ENCODE measurements at places on chromosomes 7 and 10.
A peak's percentile ranks its signal among the peaks of the same experiment; 100 is the strongest.

DNA sequence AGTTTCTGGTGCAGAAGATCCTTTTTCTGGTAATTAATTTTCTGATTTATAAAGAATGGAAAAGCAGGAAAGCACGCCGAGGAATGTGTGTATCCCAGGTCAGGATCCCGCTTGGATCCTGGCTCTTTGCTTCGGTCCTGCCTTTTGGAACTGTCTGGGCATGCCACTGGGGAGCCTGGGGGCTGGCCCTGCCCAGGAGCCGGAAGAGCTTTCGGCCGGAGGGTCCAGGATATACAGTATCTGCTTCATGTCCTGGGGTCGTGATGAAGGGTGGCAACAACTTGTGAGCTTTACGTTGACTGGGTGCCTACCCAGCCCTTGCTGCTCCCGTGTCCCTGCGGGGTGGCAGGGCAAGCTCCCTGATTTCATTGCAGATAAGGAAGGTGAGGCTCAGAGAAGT is 2.4 kb downstream of the SH2D4B start:
- DNase-seq: no peak

DNA sequence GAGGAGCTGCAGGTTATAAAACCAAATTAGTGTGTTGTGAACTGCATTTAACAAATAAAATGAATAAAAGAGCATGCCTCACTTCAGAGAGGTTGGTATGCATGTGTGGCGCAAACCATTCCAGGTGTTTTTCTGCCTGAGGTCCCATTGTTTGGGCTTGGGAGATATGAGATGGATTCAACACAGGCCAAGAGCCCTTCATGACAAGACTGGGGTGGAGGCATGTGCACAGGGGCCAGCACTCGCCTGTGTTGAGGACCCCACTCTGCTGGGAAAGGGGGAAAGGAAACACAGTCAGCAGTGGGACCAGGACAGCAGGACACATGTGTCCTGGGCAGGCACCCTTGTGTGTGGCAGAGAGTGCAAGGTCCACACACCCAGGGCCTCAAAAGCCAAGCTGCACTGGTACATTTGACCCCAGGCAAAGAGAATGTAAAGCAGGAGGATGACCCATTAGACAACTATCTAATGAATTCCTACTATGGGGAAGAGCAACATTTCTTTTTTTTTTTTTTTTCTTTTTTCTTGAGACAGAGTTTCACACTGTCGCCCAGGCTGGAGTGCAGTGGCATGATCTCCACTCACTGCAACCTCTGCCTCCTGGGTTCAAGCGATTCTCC is 9.2 kb upstream of the SLC18A3 start:
- DNase-seq: no peak

DNA sequence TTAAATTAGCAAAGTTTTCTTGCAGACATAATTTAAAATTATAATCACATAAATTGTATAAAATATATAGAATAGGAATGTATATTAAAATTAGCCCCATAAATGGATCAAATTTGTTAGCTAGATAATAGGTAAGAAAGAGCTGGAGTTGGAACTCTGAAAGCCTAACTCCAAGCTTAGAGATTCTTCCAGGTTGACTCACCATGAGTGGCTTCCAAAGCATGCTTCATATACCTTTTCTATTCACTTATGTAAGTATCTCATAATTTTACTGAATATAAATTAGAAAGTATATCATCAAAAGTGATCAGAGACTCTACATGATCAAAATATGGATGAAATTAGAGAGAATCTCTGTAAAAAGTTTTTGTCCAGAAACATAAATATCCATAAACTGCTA is 320.7 kb upstream of the MAGI2 start:
- DNase-seq: no peak

DNA sequence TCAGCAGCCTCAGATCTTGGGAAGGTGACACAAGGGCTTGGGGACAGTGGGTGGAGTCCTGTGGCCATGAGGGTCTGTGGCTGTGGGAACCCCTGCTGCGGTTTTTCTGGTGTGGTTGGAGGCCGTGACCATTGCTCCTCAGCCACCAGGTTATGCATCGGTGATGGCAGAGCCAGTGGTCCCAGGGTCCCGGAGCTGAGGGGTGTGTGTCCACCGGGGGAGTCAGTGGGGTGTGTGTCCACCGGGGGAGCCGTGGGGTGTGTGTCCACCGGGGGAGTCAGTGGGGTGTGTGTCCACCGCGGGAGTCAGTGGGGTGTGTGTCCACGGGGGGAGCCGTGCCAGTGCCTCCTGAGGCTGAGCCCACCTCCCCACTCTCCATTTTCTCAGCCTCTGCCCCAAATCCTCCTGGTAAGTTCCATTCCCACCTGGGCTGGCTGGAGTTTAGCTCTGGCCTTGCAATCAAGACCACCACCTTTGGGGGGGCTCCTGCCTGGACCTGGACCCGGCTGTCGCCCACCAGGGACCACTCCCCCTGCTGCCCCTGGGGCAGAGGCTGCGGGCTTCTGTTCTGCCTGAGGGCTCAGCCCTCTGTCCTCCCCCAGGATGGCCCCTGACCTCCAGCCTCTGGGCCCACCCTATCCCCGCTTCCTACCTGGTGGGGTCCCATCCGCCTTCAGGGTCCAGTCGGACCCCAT is 143.5 kb downstream of the ELFN1 start:
- DNase-seq: no peak

GRCh38 chr10:97356318-97356914 is 21.9 kb upstream of the FRAT2 start:
- peak; percentile 10 for DNase-seq

- DNase-seq: no peak
Observed at GRCh38 chr7:108335269-108335918, 120.8 kb downstream of the NRCAM start.

GRCh38 chr10:87829986-87830729 is 12.1 kb upstream of the ATAD1 start:
- peak; percentile 46 for DNase-seq

- no peak for DNase-seq
Observed at GRCh38 chr10:10860455-10860976, 157.2 kb upstream of the CELF2 start.

- peak; percentile 55 for DNase-seq
Observed at GRCh38 chr10:48306870-48307710, 613 bp downstream of the MAPK8 start.

DNA sequence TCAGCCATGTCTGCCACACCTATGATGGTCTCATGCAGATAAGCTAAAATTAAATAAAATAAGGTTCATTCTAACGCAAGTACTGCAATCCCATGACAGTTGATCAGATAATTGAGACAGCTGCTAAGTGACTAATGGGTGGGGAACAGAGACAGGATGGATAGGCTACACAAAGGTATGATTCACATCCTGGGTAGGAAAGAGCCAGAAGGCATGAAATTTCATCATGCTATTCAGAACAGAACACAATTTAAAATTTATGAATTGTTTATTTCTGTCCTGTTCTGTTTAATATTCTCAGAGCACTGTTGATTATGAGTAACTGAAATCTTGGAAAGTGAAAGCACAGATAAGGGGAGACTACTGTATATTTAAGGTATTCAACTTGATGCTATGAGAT is 381.8 kb upstream of the SORCS1 start:
- DNase-seq: no peak

DNA sequence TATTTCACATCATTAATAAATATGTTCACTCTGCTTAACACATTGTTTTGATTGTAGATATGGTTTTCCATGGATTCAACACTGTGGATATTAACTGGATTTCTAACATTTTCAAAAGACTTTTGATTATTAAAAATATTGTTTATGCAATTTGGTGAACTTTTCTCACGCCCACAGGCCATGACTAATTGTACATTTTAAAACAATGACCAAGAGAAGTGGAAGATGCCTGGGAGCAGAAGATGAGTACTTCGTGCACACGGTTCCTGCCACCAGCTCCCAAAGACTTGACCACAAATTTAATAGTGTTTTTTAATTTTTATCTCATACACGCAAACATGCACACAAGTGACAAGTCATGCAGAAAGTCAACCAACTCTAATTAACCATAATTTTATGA is 451.0 kb upstream of the ADARB2 start:
- no peak for DNase-seq

DNA sequence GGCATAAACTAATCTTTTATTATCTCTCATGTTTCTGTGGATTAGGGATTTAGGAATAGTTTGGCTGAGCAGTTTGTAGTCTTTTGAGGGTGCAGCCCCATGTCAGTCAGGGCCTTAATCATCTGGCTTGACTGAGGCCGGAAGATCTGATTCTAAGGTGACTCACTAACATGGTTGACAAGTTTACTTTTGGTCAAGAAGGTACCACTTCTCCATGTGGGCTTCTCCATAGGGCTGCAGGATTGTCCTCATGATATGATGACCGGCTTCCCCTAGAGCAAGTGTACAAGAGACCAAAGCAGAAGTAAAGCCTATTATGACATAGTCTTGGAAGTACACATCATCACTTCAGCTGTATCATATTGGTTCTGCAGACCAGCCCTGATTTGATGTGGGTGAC is 45.9 kb upstream of the OIT3 start:
- no peak for DNase-seq

GRCh38 chr10:75104842-75105241 is 6.6 kb upstream of the SAMD8 start:
- no peak for DNase-seq

DNA sequence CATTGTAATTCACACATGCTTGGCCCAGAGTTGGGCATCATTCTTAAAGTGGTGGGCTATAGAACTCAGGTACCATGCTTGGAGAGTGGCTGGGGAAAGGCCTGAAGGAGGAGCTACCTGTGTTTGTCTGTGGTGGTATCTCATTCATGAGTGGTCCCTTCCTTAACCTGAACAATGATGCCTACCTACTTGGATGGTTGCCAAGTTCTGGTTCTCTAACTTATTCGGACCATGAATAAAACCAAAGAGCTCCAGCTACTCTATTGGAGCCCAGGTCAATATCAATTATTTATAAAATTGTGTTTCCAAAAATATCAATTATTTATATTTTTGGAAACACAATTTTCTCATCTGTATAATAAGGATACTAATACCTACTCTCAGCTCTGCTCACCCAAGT is 2.9 kb upstream of the GPR37 start:
- no peak for DNase-seq

DNA sequence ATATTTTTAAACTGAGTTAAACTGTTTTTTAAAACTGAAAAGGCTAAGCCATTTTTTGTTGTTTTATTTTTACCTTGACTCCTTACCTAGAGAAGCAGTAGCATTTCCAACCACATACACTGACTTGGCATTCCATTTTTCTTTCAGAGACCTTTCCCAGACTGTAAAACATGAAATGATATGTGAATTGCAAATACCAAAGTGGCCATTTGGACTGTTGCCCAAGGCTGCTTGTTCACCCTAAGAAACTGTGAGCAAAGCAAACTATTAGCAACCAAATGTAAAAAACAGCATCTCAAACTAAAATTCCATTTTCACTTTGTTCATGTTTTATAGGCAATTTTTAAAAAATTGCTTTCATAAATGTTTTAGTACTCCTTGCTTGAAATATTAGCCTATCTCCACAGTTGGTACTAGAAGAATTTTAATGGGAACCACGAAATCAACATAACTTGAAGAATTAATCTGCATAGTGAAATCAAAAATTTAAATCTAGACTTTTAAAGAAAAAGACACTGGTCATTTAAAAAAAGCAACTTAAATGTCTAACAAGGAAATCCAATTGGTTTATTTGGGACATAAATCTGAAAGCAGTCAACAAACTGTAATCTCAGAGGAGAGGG is 10.8 kb downstream of the UROS start:
- no peak for DNase-seq

GRCh38 chr7:106968160-106968559 is 76.3 kb upstream of the PRKAR2B start:
- DNase-seq: no peak

- DNase-seq: no peak
Observed at GRCh38 chr7:85749696-85750453, 563.0 kb upstream of the SEMA3D start.

DNA sequence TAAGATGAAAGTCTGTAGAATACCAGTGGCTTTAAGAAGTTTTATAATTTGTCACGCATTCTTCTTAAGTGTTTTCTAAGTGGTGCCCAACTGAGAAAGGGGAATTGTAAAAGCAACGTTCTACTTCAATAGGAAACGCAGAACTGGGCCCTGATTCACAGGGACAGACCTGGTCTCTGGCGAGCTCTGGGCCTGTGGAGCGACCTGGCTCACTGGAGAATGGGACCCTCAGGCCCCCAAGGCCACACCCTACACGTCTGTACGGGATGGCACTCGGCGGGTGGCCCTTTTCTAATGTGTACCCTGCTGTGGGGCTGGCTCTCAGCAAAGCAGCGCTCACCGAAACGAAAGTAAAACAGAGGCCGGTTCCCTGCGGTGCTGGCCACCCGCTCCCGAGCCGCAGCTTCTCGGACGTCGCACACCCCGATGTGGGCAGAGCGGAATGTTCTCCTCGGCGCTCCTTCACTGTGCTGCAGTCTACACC is 205.0 kb downstream of the DIP2C start:
- DNase-seq: peak; percentile 34

DNA sequence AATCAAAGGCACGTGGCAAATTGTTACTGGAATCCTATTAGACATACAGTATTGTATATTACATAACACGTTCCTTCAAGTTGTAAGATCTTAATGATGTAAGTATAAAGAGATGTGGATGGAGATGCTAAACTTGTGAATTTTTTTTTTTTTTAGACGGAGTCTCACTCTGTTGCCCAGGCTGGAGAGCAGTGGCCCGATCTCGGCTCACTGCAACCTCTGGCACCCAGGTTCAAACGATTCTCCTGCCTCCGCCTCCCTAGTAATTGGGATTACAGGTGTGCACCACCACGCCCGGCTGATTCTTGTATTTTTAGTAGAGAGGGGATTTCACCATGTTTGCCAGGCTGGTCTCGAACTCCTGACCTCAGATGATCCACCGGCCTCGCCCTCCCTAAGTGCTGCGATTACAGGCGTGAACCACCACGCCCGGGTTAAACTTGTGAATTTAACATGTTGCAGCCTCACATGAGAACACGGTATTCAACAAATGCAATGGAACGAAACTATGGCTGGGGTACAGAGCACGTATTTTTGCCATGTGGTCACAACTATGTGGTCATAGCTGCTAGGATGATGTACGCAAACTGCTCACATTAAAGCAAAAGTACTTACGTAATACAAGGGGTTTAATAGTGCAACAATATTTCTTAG is 818 bp upstream of the SUPV3L1 start:
- DNase-seq: no peak

DNA sequence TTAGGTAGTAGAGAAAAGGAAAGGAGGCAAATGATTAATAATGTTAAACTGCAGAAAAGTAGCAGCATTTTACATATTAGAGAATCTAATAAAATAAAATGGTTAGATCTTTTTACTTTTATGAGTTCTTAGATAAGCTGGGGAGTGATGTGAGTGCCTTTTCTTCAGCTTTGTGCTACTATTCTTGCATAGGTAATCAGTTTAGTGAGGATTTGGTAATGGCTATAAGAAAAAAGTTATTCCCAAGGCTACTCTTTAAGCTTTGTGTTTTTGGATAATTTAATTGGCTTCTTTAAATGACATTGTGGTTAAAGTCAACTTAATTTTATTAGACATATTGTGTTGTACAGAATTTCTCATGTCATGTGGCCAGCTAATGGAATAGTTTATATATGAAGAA is 3.7 kb downstream of the KCND2 start:
- DNase-seq: no peak

GRCh38 chr7:28125431-28126409 is 54.9 kb downstream of the JAZF1 start:
- DNase-seq: no peak

Data from activated CD4-positive, alpha-beta T cell treated with anti-CD3 and anti-CD28 coated beads, Interleukin-2, Interleukin-6, amounts not matched to agents 100 ng/mL and 50 ng/mL, durations not matched to agents 16 hours and 8 hours (primary cell).